CD4-positive, CD25-positive, alpha-beta regulatory T cell (primary cell): ENCODE measurements at places on chromosomes 2 and 18. TPM values are rescaled to one million over a fixed set of nuclear protein-coding genes. Genes with fewer than 3 reads are reported as not detected.

The AKAIN1 gene
- not detected for total RNA-seq

The POTEJ gene
- not detected for total RNA-seq

The NIFK gene
- total RNA-seq, result 27.7 TPM

The HOXD12 gene
- total RNA-seq, result not detected

The C2orf78 gene
- not detected for total RNA-seq

The HOXD13 gene
- total RNA-seq, result not detected

The CTAGE1 gene
- total RNA-seq, result not detected

The CCDC102B gene
- 1.8 TPM for total RNA-seq

- DNase-seq, result no peak
Measured at GRCh38 chr2:107607054-107607453, 219.6 kb upstream of the RGPD4 start.

DNA sequence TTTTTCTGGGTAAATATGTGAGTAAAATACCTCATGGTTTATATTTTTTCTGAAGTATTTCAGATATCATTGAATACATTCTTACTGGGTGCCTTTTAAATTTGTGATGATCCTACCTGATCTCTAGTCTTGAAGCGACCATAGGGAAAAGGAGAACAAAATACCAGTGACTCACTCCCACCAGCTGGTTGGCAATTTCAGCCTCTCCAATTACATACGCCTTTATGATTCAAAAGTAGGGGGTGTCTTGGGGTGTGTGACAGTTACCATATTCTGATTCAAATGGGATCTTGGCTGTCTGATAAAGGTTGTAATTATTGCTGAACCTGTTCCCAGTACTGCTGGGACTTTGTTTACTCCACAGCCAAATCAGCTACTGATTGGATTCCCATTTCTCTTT, 175.9 kb upstream of the NXPH2 start:
- no peak for DNase-seq

- no peak for DNase-seq
Measured at GRCh38 chr2:70960833-70961647, 17.4 kb upstream of the ANKRD53 start.

- no peak for DNase-seq
Measured at GRCh38 chr2:177758591-177759371, 313.8 kb downstream of the PDE11A start.

GRCh38 chr2:172893671-172894070, 158.0 kb downstream of the RAPGEF4 start:
- no peak for DNase-seq

- no peak for DNase-seq
Measured at GRCh38 chr18:48440924-48441323, 31.7 kb upstream of the ZBTB7C start.

DNA sequence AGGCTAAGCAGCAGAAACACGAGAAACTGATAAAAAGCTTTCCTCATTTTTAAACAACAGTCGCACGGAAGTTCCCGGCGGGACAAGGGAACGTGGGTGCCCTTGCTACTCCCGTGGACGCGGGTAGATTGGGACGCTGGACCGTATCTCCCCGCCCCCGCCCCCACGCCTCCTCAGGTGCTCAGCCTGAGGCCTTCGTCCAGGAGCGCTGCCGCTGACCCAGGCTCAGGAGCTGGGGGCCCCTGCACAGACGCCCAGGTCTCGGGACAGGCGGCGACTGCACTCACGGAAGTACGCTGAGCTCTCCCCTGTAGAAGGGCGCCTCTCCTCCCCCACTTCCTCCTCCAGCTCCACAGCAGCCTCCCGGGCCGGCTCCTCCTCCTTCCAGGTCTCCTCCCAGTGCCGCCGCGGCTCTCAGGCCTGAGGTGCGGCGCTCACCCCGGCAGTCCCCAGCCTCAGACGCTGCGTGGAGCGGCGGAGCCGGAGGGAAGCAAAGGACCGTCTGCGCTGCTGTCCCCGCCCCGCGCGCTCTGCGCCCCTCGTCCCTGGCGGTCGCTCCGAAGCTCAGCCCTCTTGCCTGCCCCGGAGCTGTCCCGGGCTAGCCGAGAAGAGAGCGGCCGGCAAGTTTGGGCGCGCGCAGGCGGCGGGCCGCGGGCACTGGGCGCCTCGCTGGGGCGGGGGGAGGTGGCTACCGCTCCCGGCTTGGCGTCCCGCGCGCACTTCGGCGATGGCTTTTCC, at the start of gene ITGAV:
Gene ITGAV (plus strand): TSS at position 445 of the 738 bp plus-strand sequence. CDS start 283 bp downstream, at position 728.
- DNase-seq, result peak; percentile 93

DNA sequence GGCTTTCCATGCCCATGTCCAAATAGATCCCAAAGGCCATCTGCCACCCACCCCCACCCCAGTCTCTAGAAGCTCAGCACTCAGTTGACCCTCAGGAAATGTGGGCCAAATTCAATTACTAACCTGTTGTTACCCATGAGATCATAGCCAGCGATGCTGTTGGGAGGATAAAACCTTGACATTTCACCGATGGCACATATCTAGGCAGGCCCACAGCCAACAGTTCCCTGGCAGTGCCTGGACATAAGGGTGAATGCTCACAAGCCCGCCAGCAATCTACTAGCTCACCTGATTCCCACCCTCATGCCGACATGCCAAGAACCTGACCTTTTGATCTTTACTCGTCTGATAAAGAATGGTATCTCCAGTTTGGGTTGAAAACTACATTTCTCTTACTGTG, 11.8 kb upstream of the ACOXL start:
- DNase-seq, result no peak

DNA sequence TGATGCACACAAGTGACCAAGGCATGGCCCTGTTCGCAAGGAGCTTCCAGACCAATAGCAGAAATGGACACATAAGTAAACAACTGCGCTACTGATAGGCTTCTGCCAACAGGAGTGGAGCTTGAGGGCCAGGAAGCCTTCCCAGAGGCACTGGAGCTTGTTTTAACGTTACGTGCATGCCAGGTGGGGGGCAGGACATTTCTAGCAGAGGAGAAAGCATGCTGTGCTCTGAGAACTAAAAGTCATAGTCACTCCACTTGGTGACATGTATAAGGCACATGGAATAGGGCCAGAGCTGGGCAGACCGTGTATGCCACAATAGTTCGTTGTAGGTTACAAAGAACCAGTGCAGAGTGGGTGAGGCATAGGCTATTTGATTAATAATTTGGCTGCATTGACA, 184.2 kb downstream of the NEDD4L start:
- no peak for DNase-seq

DNA sequence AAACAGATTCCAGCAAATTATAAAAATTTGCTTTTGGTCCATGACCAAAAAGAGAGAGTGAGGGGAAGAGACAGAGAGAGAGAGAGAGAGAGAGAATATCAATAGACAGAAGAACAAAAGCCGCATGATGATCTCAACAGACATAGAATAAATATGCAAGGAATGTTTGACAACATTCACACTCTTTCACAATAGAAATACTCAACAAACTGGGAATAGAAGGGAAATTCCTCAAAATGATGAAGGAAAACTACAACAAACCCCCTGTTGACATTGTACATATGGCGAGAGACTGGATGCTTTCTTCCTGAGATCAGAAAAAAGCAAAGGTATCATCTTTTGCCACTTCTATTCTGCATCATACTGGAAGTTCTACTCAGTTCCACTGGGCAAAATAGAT, 309.7 kb downstream of the RAD51AP2 start:
- no peak for DNase-seq

GRCh38 chr2:112783187-112783714, 1.0 kb downstream of the IL1A start:
- DNase-seq, result no peak

- no peak for DNase-seq
Measured at GRCh38 chr18:12048827-12049175, 44.8 kb upstream of the ANKRD62 start.

GRCh38 chr18:64253222-64253621, 104.3 kb upstream of the LINC00305 start:
- no peak for DNase-seq
